AG09309 (cell line): ENCODE measurements at places on chromosomes 6 and 20.

DNA sequence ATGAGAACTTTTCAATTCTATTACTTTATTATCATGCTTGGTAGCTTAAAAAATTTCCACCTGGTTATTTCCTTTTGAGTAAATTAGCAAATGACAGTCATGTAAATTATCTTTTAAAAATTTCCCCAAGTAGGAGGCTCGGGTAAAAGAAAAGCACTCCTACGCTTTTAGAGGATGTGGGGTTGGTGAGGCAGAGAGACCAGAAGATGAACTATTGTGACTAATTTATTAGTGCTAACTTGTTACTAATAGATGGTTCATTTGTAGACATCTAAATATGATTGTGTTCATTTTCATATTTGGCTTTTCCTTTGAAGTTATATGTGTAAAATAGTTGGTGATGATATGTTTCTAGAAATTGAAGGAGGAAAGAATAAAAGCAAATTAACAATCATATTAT is 27.0 kb downstream of the ZNF292 start:
- DNase-seq: no peak

DNA sequence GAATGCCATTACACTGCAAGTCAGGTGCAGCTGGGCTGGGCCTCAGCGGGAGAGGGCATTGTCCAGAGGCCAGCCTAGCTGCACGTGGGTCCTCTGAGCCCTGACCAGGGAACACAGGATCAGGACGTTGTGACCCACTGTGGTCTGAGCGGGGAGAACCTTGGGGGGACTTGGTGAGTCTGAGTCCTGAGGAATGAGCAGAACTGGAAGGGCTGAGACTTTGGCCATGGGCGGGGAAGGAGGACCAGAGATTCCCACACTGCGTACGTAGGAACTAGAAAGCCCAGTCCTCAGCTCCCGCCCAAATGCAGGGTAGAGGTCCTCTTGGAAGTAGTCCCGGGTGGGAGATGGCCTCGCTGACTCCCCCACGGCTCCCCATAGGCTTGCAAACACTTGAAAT is 42.5 kb downstream of the GABRR2 start:
- DNase-seq: no peak

DNA sequence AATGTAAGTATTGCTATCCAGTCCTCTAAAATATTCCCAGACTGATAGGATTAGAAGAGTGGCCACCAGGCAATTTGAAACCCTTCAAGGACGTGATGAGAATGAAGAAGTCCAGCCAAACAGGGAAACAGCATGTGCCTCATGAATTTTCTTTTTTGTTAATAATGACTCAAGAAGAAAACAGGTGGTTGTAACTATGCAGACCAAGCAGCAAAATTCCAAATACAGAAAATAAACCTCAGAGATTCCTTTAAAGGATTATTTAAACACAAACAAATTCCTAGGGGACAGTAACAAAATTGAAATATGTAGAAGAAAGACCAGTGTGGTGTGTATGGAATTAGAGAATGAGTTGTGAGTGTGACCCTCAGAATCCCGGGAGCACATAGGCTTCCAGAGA is 239.2 kb downstream of the KCNQ5 start:
- DNase-seq: no peak

- DNase-seq: no peak
Observed at GRCh38 chr20:24966317-24967012, 17.4 kb downstream of the CST7 start.

DNA sequence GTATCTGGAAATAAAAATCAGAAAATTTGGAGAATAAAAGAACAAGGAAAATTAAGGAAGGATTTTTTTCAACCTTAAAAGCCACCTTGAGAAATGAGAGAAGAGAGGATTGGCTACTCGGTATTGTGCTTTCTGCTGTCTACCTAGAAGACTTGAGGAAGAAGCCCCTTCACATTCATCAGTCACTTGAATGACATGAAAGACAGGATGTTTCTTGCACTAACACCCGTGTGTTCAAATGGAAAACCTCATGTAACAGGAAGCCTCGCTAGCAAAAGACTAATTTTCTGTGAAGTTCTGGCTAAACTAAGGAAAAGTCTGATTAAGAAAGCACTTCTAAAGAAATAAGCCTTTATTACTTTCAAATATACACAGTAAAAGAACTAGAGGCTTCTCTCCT is 69.9 kb downstream of the OLIG3 start:
- no peak for DNase-seq

DNA sequence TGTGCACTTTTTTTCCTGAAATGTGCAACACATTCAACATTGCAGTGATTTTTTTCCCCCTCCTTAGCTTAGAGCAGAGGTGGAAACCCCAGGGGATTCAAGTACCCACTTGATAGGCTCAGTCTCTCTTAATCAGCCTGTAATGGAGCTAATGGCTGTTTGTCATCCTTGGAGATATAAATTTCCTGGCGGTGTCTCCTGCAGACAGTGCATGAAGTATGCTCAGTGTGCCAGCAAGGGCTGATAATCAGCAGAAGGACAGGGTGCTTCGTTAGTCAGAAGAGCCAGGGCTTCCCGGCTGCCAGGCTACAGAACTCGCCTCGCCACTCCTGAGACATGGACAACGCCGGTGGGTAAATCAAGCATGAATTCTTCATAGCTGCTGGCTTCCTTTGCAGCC is 69.8 kb upstream of the PHACTR2 start:
- DNase-seq: no peak

GRCh38 chr20:45892049-45892825 is 1.1 kb downstream of the CTSA start:
- no peak for DNase-seq

GRCh38 chr6:75892384-75892783 is 143.3 kb downstream of the MYO6 start:
- no peak for DNase-seq

DNA sequence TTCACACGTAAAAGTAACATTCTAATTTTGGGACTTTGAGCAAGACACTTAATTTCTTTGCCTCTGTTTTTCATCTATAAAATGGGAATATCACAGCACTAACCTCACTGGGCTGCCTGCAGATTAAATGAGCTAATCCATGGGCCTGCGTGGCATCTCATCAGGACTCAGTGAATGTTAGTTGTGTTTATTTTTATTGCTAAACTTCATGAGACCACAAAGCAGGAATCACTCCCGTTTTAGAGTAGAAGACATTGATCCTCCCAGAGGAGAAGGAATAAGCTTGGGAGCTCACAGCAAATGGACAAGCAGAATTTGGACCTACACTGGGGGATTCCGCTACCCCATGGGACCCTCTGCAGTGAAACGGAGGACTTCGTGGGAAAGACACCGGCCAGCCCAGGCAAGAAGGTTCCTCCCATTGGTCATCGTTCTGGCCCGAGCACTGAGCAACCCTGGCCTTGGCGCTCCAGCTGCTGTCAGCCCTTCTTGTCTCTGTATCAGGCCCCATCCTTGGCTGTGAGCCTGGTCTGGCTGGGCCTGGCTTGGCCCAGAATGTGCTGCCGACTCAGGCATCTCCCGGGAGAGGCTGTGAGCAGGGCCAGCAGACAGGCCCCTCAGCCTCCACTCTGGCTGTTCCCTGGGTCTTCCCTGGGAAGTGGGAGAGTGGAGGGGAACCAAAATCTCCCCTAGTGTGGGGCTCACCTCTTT is 79.8 kb downstream of the NFATC2 start:
- DNase-seq: no peak

DNA sequence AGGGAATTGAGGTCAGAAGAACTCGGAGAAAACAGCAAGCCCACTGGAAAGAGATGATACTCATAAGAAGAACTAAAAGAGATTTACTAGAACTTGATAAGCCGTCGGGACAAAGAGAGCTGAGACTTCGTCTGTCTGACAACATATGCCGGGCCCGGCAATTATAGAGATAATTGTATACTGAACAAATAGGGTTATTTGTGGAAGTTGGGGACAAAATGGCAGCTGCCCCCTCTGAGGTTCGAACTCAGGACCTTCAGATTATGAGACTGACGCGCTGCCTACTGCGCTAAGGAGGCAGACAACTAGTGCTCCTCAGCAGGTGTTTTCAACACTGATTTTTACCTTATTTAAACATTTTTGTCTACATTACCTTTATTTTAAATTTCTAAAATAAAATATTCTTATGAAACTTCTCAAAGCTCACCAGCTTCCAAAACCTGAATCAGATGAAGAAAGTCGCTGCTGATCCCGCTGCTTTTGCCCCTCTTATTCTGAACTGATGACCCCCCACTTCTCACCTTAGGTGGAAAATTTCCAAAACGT is 29.3 kb upstream of the TRIM27 start:
- no peak for DNase-seq

GRCh38 chr20:41613321-41613720 is 4.9 kb downstream of the CHD6 start:
- DNase-seq: no peak

DNA sequence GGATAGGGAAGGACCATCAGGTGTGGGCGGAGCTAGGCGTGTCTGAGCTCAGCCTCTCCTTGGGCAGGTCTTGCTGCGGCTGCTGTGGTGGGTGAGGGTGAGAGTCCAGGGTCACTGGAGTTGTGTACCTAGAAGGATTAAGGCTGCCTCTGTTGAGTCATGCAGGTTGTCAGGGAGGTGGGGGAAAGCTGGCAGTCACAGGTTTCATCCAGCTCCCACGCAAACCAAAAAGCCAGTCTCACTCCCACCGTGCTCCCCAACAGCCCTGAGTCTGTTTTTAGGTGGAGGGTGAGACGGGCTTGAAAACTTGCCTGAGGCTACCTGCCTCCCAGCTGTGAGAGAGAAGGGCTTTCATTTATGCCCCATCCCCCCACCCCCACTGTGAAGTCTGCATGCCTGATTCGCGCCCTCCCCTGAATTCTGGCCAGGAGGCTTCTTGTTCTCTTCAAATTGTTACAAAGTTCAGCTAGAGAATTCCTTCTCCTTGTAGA is 161.5 kb downstream of the MYLK4 start:
- no peak for DNase-seq

DNA sequence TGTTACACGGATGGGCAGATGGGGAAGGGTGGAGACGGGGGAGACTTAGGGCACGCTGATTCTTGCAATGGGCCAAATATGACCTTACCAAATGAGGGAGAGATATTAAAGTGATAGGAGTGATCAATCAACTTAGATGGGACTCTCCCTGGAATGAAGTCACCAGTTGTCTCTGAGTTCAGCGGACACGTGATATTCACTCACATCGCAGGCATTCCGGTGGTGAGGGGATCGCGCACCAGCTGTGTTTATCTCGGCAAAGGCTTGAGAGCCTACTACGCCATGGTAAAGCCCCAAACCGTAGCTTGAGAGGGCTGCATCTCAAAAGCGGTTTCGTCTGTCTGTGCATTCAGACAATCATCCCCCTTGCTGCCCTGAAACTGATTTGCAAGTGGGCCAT is 5.5 kb downstream of the BMP7 start:
- no peak for DNase-seq

- no peak for DNase-seq
Observed at GRCh38 chr20:46831633-46832011, 63.0 kb upstream of the EYA2 start.

DNA sequence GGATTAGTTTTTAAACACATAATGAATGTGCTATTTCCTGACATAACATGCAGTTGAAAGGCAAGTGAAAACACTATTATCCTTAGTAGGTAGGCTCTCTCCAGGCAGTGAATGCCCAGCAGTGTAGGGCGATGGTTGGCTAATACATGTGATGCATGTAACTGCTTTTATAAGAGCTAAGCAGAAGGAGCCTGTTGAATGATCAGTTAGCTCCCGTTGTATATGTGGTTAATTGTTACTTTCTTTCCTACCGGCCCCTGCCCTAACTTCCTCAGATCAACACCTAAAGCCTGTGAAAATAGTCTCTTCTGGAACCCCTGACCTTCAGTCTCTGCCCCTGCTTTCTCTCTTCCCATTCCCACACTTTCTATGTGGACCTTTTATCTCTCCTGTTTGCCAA is 10.5 kb downstream of the SOX4 start:
- no peak for DNase-seq

DNA sequence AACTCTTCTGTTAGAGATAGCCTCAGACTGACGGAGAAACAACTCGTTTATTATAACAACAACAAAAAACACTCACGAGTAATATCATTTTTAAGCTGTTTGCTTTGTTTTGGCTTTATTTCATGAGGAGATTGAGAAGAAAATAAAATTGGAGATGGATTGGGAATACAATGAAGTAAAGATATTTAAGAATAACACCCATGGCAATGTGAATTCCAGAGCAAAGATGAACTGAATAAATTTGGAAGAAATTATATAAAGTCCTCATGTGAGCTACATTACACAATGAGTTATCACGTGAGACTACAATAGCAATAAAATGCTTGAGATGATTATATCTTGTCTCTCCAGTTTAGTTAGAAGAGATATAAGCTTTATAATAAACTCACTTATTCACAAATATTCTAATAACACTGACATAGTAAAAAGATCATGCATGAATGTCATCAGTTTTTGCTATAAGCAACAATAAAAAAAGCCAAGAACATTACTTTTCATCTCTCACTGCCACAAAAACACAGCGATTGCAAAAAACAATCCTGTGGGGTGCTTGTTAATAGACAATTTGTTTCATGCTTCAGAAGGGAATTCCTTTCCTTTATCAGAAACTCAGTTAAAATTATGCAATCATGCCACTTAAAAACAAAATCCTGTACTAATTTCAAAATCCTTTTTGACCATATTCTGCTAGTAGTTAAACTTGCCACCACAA is 696.7 kb upstream of the MARCKS start:
- peak; percentile 74 for DNase-seq

GRCh38 chr6:40552941-40553340 is 34.2 kb downstream of the LRFN2 start:
- no peak for DNase-seq

- no peak for DNase-seq
Observed at GRCh38 chr6:30894381-30894780, 10.1 kb downstream of the DDR1 start.

DNA sequence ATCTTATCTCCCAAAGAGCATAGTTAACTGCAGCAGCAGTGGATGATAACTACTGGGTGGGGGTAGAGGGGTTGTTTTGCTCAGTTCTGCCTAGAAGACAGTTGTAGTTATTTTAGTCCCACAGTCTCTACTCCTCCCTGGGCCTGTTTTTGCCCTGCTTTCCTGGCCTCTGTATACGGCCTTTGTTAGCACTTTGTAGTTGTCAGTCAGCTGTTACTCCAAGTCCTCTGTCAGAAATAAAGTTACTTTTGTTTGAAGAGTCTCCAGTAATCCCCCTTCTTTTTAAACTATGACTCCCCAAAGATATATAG is 113.9 kb downstream of the SLC16A10 start:
- DNase-seq: no peak

DNA sequence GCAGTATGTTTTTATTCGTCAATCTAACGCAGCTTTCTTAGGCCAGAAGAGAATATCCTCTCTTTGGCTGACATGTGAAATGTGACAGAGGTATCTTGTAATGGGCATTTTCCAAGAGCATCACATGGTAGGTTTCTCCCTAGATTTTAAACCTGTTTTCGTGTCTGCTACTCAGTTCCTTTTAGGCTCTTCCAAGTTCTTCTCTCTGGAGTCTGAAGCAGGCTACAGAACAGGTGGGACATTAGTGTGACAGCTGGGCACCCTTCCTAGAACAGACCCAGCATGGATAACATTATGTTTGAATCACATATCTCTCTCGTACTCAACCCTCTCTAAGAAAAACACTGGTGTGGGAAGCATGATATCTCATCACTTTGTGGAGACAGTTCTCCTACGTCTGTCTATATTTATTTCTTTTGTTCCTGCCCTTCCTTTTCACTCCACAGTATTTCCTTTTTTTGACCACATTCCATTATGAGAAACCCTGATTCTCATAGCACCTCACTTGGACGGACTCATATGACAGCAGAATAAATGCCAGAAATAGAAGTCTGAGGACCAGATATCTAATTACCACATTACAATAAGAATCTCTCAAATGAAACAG is 263.4 kb downstream of the NKAIN2 start:
- DNase-seq: no peak
